ENCODE measurements at places on chromosomes 3 and 15. TPM values are rescaled to one million over a fixed set of nuclear protein-coding genes. Genes with fewer than 3 reads are reported as not detected.

DNA sequence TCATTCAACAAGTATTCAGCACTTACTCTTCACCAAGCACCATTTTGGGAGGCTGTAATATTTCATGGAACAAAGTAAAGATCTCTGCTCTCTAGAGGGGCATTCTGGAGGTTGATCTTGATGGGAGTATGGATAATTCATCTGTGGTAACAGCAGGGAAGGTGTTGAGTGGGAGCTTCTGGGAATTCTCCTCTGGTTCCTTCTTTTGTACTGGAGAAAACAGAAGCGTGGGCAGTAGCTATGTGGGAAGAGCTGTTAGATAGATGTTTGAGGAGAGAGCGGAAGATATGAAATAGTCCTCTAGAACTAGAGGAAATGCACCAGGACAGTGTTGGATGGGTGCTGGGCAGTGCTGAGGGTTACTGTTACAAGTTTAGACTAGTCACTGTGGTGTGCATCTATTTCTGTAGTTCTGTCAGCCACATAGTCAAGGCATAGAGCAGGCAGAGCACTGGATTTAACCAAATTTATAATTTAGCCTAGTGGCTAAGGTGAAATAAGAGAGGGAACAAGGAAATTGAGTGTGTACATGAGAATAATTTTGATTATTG is 9.6 kb downstream of the NMD3 start:
- no peak for DNase-seq

DNA sequence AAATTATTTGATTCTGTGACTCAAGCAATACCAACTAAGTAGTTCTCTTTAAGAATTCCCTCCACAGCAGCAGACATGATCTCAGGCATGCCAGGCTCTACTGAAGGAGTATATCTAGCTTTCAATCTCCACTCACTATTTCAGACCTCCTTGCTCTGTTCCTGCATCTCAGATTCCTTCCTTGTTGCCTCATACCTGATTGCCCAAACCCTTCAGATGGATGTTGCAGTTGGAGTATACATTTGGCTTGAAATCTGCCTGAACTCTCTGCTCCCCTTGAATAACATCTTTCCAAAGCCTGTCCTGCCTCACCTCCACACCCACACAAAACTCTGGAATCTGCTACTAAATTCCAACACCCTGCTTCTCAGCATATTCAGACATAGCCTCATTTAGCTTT is 19.8 kb upstream of the TM4SF4 start:
- no peak for DNase-seq

GRCh38 chr3:61740494-61740893 is 179.1 kb downstream of the PTPRG start:
- no peak for DNase-seq

DNA sequence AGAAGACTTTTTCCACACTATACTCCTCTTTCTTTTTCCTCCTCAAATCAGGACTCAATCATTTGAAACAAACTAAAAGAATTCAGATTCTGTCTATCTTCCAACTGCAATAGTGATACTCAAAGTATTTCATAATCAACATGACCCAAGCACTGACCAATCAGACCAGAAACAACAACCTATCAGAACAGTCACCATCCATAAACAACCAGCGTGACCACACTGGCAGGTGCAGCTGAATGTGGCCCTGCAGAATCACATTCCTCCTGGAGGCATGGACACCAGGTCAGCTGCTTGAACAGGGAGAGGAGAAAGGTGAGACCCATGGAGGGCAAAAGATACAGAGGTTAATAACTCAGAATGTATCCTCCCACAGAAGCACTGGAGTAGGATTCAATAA is 13.3 kb downstream of the HRG start:
- DNase-seq: no peak

GRCh38 chr3:25910997-25911396 is 121.1 kb downstream of the OXSM start:
- no peak for DNase-seq

GRCh38 chr15:49556437-49556836 is 64.2 kb downstream of the FAM227B start:
- DNase-seq: no peak

DNA sequence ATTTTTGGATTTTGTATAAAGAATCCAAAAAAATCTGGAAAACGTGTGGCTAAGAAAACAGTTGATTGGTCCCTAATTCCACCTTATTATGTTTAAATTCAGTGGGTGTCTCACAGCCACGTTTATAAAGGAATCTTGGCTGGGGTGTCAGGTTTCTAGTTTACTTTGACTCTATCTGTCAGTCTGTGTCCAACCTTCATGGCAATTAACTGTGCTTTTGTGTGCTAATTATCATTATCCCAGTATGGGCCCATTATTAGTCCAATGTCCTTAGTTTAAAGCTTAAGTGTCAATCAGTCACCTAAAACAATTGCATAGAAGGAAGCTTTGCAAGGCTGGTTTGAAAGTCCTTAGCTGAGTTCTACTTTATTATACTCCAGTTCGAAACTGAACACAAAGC is 3.7 kb upstream of the CNTN4 start:
- no peak for DNase-seq

DNA sequence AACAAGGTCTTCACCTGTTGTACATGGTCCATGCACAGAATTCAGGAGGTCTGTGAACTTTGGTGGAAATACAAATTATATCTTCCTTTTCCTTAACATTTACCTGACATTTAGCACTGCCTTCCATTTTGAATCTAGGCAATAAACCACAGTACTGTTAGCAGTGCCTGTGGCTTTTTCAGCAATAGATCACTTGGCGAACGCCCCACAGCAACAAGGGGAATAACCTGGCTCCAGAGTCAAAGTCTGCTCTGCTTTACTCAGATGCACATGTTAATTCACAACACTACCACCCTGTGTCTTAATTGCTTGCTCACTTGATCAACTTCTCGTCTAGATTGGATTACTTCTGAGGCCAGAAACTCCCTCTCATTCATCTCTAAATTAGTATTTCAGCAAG is 414.6 kb upstream of the PROK2 start:
- no peak for DNase-seq

- no peak for DNase-seq
Measured at GRCh38 chr3:134007819-134008218, 21.9 kb downstream of the SLCO2A1 start.

DNA sequence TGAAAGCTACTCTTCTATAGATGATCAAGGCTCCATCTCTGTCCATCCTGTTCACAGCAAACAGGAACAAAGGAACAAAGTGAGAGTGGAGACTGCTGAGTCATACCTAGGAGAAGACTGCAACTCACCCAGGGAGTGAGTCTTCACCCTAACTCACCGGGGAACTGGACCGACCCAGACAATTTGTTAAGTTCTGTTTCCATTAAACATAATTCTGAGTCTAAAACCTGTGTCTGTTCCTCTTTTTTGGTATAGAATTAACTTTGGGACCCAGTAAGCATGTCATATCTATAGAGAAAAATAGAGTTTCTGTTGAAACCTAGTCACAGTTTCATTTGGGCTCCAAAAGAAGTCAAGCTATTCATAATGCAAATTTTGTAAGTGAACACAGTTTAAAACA is 21.6 kb downstream of the CCDC80 start:
- DNase-seq: no peak

- no peak for DNase-seq
Measured at GRCh38 chr15:79339588-79340314, 28.8 kb downstream of the TMED3 start.

DNA sequence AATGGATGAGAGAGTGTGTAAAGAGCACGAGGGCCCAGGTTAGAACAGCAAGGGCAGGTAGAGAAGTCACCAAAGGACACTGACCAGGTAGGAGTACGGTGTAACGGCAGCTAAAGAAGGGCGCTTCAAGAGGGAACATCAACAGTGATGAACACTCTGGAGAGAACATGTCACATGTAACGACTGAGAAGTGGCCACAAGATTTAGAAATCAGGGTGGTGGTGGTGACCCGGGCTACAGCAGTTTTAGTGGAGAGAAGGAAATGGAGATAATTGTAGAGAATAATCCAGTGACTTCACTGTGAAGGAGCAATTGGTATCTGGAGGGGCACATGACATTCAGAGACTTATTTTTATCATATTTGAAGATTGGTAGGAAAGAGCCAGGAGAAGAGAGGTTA is 1.2 kb upstream of the C15orf40 start:
- no peak for DNase-seq

Gene NRROS
- 2.3 TPM for total RNA-seq

Gene TGM5
- total RNA-seq: not detected

Gene ZBTB11
- total RNA-seq: 12.0 TPM

Gene CHST14
- total RNA-seq: 6.0 TPM

Gene IMPG2
- 0.20 TPM for total RNA-seq

Gene CD86
- total RNA-seq: 4.4 TPM

Gene SH2D7
- total RNA-seq: not detected

Gene TBC1D2B
- total RNA-seq: 11.9 TPM

Measured in left ventricle myocardium superior (tissue), 1 donor.